CD4-positive, alpha-beta T cell treated with Interleukin-21 for 1 hour (primary cell): ENCODE measurements at places on chromosomes 1 and 21.

DNA sequence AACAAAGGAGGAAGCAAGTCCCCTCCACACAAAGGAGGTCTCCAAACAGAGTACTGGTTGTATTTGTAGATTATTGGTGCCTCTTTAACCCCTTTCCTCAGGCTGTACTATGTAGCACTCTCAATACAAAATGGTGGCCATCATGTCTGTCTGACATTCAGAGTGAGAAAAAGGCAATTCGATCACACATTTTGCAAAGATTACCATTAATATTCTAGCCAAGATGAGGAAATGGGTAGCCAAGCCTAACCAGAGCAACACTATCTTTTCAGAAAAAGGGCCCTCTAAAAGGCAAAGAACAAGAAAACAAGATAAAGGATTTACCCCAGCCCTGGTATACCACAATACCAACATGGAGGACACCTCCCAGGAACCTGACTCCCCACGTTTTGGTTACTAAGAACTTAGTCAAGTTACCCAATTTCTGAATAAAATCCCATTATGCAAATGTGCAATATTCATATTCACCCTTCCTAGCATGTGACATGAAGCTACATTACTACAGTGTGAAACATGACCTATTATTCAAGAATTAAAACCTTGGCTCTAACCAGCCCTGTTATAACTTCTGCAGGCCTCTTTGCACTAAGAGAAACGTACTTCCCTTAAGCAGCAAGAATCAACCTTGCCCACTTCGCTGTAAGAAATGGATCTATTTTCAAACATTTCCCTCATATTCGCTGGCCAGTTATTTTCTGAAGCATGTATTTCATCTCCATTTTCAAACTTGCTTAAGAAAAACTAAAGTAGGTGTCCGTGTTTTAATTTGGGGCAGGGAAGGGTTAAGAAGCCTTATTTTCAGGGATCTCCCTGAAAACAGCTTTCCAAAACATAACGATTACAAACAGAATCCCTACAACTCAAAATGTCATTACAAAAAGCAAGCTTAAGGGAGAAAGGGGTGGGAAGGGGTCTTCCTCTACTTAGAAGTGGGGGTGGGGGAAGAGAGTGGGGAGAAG, 2.1 kb downstream of the KDM5B start:
- DNase-seq, result no peak

- no peak for DNase-seq
These were observed 1.3 kb upstream of the DUSP23 start for GRCh38 chr1:159779403-159779851.

DNA sequence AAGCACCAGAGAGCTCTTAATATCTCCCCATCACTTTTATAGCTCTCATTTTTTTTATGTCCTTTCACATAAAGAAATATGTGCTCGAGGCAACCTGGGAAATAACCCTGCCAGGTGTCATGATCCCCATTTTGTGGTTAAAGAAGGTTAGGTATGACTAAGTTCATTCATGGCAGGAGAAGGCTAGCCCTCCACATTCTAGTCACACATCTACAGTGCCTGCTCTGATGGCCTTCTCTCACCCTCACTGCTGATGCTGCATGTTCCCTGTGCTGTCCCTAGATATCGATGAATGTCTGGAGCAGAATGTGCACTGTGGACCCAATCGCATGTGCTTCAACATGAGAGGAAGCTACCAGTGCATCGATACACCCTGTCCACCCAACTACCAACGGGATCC, 187.5 kb downstream of the TPR start:
- no peak for DNase-seq

DNA sequence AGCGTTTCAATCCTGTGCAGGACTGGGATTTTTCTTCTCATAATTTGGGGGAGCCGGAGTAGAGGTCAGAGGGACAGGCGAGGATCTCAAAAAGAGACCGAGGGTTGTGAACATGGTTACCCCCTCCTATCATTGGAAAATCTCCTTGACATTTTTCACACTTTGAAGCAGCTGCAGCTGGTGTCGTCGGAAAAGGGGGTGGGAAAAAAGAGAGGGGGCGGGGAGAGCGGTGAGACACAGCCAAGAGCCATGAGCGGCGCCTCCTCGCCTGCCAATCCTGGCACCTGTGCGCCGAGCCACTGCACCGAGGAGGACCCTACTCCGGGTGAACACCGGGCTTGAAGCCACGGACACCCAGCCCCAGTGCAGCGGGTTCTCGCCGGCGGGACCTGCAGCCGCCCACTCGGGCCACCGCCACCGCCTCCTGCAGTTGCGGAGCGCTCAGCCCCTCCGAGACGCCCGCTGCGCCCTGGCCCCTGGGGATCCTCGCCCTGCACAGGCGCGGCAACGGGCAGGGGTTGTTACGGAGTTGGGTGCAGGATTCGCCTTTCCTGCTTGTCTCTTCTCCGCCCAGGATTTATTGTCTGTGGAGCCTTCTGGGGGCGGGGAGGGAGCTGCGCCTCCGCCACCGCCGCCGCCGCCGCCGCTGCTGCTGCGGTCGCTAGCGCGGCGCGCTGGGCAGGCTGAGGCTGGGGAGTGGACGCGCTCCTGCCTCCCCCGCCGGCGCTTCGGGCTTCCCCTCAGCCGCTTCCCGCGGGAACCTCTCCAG, at the start of gene LRRC7:
Gene LRRC7 (plus strand): TSS at position 271 of the 769 bp plus-strand sequence. CDS start 718 bp downstream, outside the sequence.
- no peak for DNase-seq

- DNase-seq, result no peak
These were observed 28.3 kb upstream of the GORAB start for GRCh38 chr1:170503665-170504064.

DNA sequence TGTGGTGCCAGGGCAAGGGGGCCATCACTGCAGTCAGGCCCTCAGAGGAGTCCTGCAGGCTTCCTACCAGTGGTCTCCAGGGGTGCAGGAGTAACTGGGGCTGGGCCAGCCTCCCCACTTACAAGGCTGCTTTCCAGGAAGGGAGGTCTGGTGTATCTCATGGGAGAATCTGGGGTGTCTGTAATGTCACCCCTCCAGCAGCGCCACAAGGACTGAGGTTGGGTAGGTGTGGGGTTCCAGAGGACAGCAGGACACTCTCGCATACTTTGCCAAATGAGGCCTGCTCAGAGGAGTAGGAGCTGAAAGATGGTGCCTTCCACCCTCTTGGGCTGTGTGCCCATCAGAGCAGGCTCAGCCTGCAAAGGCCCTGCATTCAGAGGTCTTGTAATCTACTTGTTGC, 46.9 kb downstream of the TNNT2 start:
- no peak for DNase-seq

DNA sequence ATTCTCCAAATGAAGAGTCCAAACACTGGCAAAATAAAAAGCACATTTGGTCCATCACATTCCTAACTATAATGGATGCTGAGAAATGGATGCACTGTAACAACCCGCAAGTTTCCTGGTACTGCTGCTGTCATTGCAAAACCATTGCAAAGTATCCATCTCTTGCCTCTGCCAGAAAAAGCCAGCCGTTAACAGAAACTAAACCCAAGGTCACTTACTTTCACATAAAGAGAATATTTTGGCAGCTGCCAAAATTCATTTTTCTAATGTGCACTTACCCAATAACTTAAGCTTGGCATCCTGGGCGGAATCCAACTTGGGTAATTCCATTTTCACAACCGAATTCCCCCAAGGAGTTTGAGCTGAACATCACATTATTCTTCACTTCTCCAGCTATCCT, 77.0 kb upstream of the LRRC8D start:
- DNase-seq, result no peak

DNA sequence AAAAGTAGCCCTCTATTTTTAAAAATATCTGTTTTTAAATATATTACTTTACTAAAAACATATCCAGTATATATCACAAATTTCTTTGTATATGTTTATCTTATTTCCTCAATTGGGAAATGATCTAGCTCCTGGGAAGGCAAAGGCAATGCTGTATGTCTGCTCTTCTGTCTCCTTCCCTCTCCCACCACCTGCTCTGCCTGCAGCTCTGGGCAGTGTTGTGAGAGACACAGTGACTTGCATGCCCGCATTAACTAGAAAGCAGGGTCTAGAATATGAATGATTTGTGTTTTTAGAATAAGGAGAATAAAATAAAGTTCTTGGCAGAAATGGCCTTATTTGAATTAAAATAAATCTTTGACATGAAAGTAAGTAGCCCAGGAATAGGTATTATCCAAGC, 11.1 kb downstream of the SLC30A10 start:
- DNase-seq, result no peak

DNA sequence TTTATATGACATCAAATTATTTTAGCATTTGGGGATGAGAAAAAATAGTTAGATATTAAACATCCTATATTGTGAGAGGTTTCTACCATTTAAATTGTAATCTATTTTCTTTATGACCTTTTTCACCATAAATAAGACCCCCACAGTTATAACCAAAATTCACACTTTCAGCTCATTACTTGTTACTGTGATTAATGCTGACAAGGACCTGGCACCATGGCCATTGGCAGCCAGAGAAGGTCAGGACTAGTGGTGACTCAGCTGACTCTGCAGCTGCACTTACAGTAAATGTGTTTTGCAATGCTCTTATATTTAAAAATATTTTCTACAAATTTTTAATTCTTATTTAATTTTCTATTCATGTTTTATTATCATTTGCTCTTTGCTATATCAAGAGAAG, 133.3 kb upstream of the C1orf105 start:
- DNase-seq, result no peak

DNA sequence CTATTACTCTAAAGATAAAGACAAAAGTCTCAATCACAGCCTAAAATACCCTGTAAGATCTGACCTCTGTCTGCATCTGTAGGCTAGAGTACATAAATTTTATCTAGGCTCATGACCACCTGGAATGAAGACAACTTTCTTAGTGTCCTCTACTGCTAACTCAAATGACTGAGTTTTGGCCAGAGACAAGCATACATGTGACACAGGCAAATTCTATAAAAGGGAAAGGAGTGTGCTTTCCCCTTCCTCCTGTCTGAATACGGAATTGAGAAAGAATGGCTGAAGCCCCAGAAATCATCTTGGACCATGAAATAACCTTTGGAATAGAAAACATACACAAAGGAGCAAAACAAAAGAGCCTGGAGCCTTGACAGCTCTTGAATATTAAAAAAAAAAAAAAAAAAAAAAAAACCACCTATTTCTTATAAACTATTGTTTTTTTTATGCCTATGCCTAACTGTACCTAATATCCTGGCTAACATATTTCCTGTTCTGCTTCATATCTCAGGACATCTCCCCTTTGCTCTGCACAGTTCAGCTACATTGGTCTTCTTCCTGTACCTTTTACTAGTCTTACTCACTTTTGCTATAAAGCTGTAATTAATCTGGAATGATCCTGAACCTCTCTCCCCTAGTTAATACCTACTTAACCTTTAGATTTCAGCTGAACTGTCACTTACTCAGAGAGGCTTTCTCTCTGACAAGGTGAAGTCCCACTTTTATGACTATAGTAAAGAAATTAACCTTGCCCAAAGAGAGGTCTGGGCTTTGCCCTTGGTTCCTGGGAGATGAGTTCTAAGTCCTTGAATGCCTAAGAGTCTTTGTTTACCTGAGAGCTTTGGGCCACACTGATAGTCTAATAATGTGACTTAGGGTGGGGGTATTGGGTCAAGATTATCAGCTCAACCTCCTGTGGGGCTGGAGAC, 16.1 kb downstream of the UCHL5 start:
- no peak for DNase-seq

DNA sequence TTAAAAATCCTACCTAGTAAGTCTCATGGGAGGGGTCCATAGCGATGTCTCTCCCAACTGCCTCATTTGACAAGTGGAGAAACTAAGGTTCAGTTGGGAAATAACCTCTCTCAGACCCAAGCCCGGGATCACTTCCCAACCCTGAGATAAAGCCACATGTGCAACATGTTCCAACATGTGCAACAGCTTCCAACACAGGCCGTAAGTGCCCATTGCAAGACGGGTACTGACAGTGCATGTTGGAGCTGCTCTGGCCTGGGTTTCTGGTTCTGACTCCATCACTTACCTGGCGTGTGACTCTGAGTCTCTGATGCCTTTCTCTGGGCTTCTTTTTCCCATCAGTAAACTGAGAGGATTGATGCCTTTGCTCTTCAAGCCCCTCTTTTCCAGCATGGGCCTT, 38.0 kb upstream of the FOXO6 start:
- DNase-seq, result no peak

- DNase-seq, result no peak
These were observed 41.5 kb upstream of the CTBS start for GRCh38 chr1:84615790-84616189.

GRCh38 chr1:22709891-22710700, 543 bp upstream of the EPHB2 start:
- peak; percentile 33 for DNase-seq

- DNase-seq, result no peak
These were observed 20.4 kb downstream of the SLC16A1 start for GRCh38 chr1:112935461-112936111.

GRCh38 chr21:36799869-36800268, 101.0 kb downstream of the SIM2 start:
- DNase-seq, result no peak

- no peak for DNase-seq
These were observed 230.7 kb upstream of the DUSP10 start for GRCh38 chr1:221972276-221973235.

- DNase-seq, result no peak
These were observed 113.4 kb upstream of the SLC25A33 start for GRCh38 chr1:9425859-9426258.

DNA sequence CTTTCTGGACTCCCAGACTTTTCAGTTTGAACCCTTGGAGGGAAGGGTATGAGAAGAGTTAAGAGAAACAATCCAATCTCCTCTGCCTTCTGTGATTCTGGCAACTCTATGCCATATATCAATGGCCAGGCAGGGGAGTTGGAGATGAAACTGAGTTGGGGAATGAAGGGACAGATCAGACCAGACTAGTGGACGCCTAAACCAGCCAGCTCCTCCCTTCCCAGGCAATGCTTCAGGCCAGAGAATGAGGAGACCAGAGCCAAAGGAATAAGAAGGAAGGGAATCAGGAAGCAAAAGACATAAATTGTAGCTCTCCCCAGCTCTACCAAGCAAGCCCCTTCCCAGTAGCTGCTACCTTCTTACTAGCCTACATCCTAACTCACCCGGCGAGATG, 22.7 kb downstream of the PLEKHA6 start:
- no peak for DNase-seq
